Tongue (tissue), 3 donors: ENCODE measurements at places on chromosomes 6 and 20. TPM values are rescaled to one million over a fixed set of nuclear protein-coding genes. Genes with fewer than 3 reads are reported as not detected.

Gene RSPO4
- total RNA-seq, result not detected

Gene PANK2
- 61.4 TPM for total RNA-seq

Gene LINC00237
- not detected for total RNA-seq

Gene RSPO3
- total RNA-seq, result 1.2 TPM

Gene MOG
- not detected for total RNA-seq

Gene SRSF12
- 4.7 TPM for total RNA-seq

Gene MOXD1
- 17.6 TPM for total RNA-seq

Gene OSBPL2
- total RNA-seq, result 45.0 TPM

Gene MUC21
- 6.9 TPM for total RNA-seq

Gene HLA-DRA
- 43.7 TPM for total RNA-seq

Gene CD93
- total RNA-seq, result 112 TPM

DNA sequence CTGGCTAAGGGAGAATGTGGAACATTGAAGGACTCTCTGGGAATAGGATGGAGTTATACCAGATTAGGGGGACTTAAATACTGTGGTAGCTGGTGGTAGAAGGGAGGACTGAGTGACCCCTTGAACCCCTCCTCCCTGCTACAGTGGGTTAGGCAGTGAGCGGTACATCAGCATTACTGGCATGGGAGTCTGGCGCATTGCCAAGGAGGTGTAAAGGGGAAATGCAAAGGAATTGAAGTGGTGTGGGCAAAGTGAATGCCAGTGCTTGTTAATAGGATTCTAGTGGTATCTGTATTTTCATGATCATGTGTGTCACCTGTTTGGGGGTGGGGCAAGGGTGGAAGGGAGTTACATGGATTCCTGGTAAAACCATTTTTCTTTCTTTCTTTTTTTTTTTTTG is 60.1 kb downstream of the GFRA4 start:
- no peak for DNase-seq

- no peak for DNase-seq
Observed at GRCh38 chr6:157892363-157892877, 69.4 kb downstream of the SNX9 start.

GRCh38 chr6:75275067-75275466 is 9.5 kb downstream of the TMEM30A start:
- DNase-seq, result no peak

- DNase-seq, result no peak
Observed at GRCh38 chr6:154602708-154603107, 92.2 kb upstream of the CNKSR3 start.

GRCh38 chr6:4351520-4352321 is 216.3 kb upstream of the ECI2 start:
- DNase-seq, result peak; percentile 92

GRCh38 chr20:15847196-15847784 is 726.0 kb downstream of the KIF16B start:
- DNase-seq, result peak; percentile 44
